ENCODE measurements at places on chromosomes 7 and 10.
A peak's percentile ranks its signal among the peaks of the same experiment; 100 is the strongest.

- no peak for DNase-seq
Observed at GRCh38 chr7:40986351-40986873, 716.5 kb downstream of the INHBA start.

DNA sequence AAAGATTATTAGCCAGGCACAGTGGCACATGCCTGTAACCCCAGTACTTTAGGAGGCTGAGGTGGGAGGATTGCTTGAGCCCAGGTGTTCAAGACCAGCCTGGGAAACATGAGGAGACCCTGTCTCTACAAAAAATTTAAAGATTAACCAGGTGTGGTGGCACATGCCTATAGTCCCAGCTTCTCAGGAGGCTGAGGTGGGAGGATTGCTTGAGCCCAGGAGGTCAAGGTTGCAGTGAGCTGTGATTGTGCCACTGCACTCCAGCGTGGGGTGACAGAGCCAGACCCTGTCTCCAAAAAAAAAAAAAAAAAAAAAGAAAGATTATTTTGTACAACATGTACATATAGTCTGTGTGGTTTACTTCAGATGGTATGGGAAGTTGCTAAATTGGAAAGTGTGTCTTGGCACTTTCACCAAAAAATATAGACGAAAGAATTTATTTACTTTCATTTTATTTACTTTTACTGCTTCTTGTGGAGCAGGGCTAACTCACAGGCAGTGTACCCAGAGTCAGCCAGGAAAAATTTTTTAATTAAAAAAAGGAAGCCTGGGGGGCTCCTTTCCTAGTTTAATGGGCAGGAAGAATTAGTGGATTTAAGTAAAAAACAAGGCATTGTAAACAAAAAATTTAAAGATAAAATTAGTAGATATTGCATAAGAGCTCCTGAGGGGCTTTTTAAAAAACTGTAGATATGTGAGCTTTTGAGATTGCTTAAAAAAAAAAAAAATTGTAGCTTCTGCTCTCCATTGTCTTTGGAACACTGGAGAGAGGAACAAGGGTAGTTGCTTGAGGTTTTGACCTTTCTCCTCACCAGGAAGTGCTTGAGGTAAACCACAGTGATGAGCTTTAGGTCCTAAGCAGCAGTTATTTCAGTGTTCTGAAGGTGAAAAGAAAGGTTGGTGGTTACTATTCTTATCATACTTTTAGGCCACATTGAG is 44.6 kb upstream of the VDAC2 start:
- DNase-seq: no peak

GRCh38 chr10:111148025-111148424 is 71.2 kb downstream of the ADRA2A start:
- no peak for DNase-seq

DNA sequence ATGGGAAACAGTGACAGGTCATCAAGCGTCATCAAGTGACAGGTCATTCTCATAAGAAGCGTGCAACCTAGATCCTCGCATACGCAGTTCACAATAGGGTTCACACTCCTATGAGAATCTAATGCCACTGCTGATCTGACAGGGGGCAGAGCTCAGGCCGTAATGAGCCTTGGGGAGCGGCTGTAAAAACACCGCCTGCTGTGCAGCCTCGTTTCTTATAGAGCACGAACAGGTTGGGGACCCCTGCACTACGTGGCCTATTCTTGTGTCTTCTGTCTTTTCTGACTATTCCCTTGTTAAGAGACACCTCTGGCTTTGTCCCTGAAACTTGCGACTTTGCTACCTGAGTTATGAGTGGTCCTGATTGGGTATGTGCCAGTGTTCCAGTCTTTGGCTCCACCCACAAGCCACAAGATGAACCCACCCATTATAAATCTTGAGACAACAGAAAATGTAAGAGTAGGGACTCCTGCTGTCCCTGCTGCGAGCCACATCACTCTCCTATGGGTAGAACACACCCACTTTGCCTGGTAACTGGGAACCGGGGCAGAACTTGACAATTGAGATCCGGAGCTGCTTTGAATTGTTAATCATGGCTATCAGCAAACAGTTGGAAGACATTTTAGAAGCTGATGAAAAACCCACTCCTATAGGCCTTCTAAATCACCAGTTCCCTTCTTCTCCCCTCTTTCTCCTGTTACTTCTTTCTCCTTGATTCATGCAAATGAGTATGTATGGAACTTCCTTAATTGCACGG is 55.8 kb upstream of the EXOC4 start:
- DNase-seq: no peak

GRCh38 chr7:25725451-25725850 is 426.5 kb upstream of the NFE2L3 start:
- no peak for DNase-seq

DNA sequence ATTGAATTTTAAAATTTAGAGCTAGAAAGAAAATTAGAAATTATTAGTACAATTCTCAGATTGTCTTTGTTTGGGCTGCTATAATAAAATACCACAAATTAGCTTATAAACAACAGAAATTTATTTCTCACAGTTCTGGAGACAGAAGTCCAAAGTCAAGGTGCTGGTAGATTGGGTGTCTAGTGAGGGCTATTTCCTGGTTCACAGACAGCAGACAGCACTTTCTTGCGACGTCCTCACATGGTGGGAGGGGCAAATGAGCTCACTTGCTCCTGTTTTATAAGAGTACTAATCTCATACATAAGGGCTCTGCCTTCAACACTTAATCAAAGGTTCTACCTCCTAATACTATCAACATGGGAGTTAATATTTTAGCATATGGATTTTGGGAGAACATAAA is 134.1 kb downstream of the MDFIC start:
- no peak for DNase-seq

DNA sequence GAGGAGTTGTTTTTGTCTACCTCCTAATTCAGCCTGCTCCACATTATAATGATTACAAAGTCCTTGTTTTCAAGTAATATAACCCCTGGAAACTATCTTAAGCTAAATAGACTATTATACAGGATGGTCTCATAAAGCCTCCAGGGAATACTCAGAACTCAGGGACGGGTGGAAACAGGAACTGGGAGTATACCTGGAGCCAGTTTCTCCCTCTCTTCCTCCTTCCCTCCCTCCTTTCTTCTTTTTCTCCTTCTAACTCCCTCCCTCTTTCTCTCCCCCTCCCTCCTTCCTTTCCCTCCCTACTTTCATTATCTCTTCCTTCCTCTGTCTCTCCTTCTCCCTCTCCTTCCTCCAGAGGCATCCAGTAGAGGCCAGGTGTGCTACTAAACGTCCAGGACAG is 76.2 kb upstream of the PRR15 start:
- no peak for DNase-seq

GRCh38 chr10:7192831-7193361 is 217.9 kb downstream of the SFMBT2 start:
- DNase-seq: peak; percentile 53

DNA sequence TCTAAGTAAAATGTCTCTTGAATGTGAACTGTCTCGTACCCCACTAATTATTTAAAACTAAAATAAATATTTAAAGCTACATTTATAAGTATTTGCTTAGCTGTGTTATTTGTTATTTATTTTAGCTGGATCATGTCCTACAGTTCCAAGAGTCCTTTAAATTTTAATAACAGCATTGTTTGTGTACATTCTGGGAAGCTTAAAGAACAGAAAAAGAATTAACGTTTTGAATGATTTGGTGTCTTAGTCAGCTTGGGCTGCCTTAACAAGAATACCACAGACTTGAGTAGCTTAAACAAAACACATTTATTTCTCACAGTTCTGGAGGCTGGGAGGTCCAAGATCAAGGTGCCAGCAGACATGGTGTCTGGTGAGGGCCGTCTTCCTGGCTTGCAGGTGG is 107.4 kb downstream of the ITIH5 start:
- DNase-seq: no peak

DNA sequence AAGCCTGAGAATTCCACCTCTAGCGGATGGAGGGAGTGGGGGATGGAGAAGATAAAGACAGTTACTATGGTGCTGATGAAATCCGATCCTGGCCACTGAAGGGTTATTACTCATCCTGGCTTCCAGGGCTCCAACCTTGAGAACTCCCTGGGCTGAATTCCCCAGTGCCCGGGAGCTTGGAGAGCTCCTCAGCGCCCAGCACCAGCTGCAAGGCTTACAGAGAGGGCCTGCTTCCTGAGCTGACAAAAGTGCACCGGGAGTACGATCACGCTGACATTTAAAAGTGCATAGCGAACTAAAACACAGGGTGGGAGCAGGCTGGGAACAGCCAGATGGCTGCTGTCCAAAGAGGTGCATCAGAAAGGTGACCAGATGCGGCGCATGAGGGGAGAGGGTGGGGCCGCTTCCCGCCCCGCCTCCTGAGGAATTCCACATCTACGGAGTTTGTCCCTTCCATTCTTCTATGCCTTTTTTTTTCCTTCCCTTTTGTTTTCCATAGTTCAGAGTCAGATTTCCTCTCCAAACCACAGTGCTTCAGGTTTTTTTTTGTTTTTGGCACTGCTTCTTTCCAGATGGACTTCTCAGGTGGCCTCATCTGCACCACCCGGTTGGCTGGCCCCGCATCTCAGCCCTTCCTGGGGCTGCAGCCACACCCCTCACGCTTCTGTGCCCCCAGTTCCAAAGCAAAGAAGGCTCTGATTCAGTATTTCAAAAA is 62.4 kb upstream of the MKRN1 start:
- DNase-seq: no peak

DNA sequence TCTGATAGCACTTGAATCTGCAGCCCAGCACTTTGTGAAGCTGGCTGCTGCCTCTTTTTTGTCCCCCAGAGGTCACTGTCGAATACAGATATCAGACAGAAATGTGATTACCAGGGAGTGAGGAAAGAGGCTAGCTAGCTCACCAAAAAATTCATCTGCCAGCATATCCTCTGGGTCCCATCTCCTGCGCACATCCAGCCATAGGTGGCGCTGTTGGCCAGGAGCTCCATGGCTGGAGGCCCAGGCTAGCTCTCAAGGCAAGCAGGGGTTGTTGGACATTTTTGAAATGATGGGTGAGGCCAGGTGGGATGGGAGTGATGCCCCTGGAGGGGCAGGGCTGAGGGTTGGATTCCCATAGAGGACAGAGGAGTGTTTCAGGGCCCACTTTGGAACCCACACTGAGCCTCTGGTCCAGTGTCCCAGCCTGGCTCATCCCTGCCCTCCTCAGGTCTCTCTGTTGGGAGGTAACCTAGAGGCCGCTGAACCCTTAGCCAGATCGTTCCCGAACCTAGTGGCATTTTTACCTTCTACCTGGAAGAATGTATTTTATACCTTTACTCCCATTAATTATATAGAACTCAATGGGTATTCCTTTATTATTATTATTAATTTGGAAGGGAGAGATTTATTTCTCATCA is 14.8 kb downstream of the DPCD start:
- peak; percentile 52 for DNase-seq

DNA sequence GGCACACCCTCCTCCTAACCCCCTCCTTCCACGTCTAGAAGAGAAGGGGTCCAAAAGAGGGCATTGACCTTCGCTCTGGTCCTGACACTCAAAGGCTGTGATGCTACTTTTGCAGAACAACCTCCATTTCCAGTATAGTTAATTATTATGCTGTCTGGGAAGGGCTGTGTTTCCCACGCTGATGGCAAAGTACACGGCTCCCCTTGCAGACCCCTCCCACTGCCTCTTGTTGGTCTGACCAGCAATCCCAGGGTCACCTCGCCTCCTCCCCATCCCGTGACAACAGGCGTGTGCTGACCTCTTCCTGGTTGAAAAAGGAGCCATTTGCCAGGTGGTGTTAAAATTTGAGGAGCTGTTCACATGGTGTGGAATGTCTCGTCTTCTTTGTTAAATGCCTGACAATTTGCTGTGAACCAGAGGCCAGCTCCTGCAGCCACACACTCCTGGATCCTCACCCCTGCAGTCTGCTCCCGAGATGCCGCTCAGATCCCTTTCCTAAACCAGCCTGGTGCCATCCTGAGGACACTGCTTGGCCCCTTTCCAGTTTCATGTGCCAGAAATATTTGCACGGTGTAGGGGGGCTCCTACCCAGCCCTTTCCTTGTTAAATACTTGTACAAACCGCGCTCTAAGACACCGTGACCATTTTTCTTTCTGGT is 321.7 kb downstream of the WDR37 start:
- no peak for DNase-seq

GRCh38 chr10:71025535-71025934 is 137.2 kb upstream of the PCBD1 start:
- DNase-seq: no peak

DNA sequence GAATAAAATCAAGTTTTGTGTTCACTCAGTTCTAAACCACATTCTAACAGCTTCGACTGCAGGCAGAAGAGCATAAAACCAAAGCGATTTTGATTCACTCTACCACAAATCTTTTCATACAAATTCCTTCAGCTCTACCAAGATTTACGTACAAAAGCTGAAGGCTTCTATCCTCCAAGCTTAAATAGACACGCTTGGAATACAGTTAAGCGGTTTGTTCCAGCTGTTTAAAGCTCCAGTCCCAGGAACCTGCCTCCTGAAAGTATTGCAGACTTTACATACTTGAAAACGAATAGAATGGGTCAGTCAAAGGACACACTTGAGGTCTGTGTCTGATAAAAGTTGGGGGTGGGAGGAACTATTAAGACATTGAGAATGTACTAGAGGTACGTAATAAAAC is 102.9 kb downstream of the MPP7 start:
- DNase-seq: no peak

- DNase-seq: no peak
Observed at GRCh38 chr7:18087026-18087686, 59.5 kb upstream of the PRPS1L1 start.

DNA sequence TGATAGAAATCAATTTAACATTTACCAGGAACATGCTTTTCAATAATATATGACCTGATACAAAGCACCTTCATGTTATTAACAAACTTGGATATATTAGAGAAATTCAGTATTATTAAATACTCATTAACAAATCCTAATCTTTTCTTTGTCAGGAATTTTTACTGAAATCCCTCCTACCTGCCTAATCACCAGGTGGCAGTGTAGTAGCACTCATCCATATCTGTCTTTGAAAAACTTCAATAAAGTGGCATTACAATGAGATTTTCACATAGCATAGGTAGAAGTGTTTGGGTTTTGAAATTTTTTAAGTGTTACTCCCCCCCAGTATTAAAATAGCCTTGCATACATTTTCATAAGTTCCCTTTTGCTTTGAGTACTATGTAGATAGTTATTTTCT is 1246.6 kb upstream of the LRRN3 start:
- no peak for DNase-seq

DNA sequence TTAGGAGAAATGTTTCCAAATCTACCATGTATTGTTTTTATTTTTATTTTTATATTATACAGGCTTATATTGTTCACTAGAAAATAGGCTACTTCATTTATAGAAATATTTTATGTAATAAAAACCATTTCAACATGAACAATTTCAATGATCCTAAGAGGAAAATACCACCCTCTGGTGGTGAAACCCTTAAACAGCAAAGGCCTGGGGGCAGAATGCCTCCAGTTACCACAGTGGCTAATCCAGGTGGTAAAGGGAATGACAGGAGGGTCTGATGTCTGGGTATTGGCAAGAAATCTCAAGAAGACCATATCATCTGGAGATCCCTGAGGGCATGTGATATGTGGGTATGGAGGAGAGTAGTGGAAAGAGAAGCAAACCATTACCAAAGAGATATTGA is 19.3 kb downstream of the MACC1 start:
- DNase-seq: no peak

DNA sequence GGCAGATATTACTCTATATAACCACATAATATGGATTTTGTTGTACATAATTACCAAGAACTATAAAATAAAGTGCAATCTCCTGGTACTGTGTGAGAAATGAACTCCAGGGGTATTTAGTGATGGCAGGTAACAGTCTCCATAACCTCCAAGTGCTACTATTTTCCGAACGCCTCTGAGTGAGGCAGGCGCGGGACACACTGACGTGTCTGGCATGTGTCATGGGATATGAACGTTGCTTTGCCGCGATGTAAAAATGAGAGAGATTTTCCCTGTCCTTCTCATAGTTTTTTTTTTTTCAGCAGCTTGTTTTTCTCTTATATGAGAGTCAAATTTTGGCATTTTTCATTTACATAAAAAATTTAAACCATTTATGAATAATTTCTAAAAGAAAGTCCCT is 3.6 kb downstream of the ADARB2 start:
- no peak for DNase-seq
